Ureter (tissue), 1 donor: ENCODE measurements at places on chromosomes 6 and 20. TPM values are rescaled to one million over a fixed set of nuclear protein-coding genes. Genes with fewer than 3 reads are reported as not detected.

The BPIFB1 gene
- 0.65 TPM for total RNA-seq

- no peak for DNase-seq
These were observed 112.8 kb downstream of the ARHGAP18 start for GRCh38 chr6:129597023-129597713.

DNA sequence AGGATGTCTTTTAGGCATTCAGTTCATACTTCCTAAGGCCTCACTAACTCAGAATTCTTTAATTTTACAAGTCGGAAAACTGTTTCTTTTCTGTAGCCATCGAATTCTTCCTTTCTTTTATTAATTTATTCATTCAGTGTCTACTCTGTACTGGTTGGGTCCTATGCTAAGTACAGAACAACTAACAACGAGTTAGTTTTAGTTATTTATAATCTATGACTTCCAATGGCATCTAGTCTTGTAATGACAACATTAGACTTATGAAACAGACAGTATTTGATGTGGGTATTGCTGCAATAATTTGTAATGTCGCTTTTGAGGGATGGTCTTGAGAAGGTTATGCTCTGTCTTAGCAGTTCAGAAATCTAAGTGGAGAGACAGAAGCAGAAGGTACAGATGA is 55.3 kb upstream of the TINAG start:
- DNase-seq: no peak

- DNase-seq: no peak
These were observed at the start of gene CPXM1 for GRCh38 chr20:2800521-2801285. Gene CPXM1, minus strand, starts transcription at chr20:2800627. Its CDS starts 55 bp downstream, at chr20:2800572.

DNA sequence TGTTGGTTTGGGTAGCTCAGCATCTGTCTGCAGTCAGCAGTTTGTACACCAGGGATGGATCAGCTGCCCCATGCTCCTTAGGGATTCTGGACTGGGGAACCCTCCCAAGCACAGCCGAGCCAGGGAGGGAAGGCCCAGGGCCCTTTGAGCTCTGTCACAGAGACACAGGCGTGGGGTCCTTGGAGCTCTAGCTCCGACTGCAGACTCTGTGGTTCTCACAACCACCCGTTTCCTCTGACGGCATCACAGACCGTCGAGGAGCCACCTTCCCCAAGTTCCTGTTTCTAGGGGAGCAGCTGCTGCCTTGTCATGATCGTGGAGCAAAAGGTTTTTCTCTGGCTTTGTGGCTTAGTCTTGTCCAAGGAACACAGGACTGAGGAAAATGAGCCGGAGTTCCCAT is at the start of gene SLA2:
SLA2 (minus strand) TSS at position 199 of the 400 bp plus-strand sequence. CDS start 4,861 bp downstream, outside the sequence.
- DNase-seq: no peak

DNA sequence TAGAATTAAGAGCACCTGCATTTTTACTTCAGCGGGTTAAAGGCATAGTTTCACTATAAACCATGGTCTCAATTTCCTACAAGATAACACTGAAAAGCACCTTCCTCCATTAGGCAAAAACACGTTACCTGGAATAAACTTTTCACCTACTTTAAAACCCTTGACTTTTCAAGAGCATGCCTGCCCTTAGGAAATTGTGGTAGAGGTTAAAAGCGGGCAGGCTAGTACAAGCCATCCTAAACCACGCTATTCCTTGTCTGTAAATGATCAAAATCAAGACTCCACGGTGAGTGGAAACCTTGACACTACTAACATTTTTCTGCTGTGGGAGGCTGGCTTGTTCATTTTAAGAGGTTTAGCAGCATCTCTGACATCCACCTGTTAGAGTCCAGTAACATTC is 43.9 kb downstream of the NR2E1 start:
- DNase-seq: no peak

DNA sequence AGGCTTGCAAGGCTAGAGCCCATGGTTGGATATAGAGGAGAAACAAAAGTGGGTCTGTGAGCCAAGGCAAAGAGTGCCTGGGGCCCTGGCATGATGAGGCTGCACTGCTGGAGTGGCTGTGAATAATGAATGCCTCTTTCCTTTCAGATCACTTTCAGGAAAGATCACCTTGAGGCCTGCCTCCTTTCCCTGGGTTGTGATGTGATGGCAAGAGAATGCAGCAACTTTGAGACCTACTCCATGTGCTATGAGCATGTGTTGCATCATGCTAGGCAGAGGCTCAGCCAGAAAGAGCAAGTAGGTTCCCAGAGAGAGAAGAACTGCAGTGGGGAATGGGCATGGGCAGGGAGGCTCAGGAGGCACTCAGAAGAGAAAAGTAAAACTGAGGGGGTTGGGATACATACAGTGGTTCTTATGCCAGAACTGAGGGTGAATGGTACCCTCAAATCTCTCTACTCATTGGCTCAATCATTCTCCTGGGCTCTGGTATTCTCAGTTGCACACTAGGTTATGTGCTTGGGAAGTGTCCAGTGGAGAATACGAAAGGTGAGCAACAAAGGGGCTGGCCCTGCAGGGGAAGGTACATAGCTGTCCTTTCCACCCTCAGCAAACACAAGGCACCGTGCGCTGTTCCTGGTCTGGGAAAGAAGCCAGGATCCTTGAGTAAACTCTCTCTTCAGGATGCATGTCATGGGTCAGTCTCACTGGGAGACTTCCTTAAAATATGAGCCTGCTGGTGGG is 45.9 kb downstream of the CD164 start:
- DNase-seq: no peak

The PLCB1 gene
- 48.3 TPM for total RNA-seq

DNA sequence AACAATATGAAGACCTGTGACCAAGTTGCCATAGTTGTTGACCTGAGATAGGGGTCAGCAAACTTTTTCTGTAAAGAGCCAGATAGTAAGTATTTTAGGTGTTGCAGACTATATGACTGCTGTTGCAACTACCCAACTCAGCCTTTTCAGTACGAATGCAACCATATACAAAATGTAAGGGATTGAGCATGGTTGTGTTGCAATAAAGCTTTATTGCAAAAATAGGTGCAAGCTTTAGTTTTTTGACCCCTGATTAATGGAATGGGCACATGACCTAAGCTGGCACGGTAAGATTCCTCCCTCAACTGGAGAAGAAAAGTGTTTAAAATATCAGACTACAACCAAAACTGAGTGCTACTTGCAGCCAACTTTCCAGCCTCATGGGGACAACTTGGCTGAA is 17.3 kb upstream of the EPM2A start:
- no peak for DNase-seq

DNA sequence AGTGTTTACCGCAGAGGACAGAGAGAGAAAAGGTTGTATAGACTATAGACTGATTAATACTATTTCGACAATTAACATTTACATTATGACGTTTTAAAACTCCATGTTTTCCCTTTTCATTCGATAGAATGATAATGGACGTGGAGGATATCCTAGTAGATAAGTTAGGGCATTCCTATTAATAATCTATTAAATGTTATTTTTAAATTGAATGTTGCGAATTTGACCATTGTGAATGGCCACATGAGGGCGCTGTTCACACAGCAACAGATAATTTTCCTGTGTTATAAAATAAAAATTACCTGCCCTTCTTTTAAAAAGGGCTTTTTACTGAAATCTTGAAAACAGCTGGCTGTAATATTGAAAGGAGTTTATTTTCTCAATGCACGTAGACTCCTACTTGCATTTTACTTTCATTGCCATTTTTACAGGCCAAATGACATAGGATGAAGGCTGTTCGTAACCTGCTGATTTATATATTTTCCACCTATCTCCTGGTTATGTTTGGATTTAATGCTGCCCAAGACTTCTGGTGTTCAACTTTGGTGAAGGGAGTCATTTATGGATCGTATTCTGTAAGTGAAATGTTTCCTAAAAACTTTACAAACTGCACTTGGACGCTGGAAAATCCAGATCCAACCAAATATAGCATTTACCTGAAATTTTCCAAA is 3.3 kb downstream of the ADGRB3 start:
- no peak for DNase-seq

The CGAS gene
- 5.2 TPM for total RNA-seq

DNA sequence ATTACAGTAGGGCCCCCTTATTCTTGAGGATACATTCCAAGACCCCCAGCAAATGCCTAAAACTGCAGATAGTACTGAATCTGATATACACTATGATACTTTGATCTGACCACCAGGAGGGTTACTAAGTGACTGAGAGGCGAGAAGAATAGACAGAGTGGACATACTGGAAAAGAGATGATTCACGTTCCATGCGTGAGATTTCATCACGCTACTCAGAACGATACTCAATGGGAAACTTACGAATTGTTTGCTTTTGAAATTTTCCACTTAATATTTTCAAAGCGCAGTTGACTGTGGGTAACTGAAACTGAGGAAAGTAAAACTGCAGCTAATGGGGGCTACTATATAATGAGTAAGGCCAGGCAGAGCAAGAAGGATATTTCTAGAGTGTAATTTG is 60.8 kb downstream of the STX11 start:
- DNase-seq: no peak

GRCh38 chr6:122788663-122789181 is 336 bp upstream of the SMPDL3A start:
- DNase-seq: no peak

The BPI gene
- total RNA-seq: not detected

The MLN gene
- not detected for total RNA-seq

The EBF4 gene
- total RNA-seq: 30.3 TPM

The SMLR1 gene
- not detected for total RNA-seq

DNA sequence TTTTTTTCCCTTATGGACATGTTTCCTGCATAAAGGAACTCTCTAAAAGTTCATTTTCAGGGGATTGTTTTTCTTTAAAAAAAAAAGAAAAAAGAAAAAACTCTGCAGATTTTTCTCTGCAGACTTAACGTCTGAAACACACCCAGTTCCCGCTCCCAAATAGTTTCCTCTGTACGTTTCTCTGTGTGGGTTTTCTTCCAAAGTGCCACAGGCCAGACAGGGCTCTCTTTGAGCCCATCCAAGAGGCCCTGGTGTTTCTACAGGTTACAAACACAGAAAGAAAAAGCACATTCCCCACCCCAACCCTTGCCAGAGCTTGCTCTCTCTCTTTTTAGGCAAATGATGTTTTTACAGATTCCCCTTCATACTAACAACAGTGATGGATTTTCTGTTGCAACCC is 258.6 kb downstream of the FNDC1 start:
- no peak for DNase-seq

- no peak for DNase-seq
These were observed 843.5 kb downstream of the PHF3 start for GRCh38 chr6:64479134-64479533.

GRCh38 chr6:11810039-11810541 is 31.5 kb upstream of the ADTRP start:
- peak; percentile 85 for DNase-seq

- DNase-seq: no peak
These were observed 18.8 kb downstream of the SAMHD1 start for GRCh38 chr20:36932476-36933426.

The LTB gene
- 0.42 TPM for total RNA-seq

- no peak for DNase-seq
These were observed 89.0 kb downstream of the CD40 start for GRCh38 chr20:46206992-46207549.

- no peak for DNase-seq
These were observed 54.2 kb downstream of the SYNDIG1 start for GRCh38 chr20:24523661-24524060.

DNA sequence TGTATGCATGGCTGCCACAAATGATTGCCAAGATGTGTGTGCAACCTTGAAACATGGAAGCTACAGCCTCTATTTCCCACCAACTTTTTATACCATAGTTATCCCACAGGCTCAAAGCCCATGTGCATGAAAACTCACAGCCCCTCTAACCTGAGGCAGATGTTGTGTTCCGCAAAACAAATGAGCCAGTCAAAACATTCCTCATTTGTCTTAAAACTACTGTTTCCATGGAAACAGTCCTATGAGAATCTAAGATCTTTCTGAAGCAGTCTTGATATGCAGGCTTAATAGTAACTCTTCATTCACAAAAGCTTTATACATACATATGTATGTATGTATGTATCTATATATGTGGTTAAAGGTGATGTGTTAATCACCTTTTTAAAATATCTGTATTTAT is 31.2 kb upstream of the MANEA start:
- no peak for DNase-seq

DNA sequence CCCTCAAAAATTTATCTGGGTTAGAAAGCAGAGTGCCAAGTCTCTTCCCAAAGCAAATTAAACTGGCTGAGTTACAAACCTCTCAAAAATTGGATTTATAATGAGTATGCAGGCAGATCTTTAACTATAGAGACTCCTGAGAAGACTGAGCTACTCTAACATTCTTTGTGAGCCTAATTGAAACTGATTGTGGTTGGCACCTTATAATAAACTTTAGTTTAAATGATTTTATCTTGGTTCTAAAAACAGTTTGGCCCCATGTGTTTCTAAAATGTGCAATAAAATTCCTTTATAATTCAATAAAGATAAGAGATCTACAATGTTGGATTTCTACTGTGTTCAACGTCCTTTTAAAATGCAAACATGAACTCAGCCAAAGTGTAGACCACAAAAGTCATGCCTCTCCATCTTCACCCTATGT is 480.2 kb upstream of the RNF217 start:
- no peak for DNase-seq

DNA sequence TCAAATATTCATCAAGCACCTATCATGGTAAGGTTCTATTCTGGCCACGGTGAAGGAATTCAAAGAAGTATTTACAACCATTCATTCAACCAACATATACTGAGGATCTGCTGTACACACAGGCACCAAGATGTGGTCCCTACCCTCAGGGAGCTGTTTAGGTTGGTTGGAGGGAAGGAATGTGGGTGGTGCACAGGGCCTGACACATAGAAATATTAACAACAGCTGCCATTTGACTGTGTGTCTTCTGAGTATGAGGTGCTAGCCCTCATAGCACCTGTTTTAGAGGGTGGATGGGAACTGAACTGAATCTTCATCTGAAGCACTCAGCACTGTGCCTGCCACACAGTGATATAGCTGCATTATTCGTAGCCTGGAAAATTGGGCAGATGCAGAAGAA is 7.3 kb downstream of the SNPH start:
- DNase-seq: no peak

DNA sequence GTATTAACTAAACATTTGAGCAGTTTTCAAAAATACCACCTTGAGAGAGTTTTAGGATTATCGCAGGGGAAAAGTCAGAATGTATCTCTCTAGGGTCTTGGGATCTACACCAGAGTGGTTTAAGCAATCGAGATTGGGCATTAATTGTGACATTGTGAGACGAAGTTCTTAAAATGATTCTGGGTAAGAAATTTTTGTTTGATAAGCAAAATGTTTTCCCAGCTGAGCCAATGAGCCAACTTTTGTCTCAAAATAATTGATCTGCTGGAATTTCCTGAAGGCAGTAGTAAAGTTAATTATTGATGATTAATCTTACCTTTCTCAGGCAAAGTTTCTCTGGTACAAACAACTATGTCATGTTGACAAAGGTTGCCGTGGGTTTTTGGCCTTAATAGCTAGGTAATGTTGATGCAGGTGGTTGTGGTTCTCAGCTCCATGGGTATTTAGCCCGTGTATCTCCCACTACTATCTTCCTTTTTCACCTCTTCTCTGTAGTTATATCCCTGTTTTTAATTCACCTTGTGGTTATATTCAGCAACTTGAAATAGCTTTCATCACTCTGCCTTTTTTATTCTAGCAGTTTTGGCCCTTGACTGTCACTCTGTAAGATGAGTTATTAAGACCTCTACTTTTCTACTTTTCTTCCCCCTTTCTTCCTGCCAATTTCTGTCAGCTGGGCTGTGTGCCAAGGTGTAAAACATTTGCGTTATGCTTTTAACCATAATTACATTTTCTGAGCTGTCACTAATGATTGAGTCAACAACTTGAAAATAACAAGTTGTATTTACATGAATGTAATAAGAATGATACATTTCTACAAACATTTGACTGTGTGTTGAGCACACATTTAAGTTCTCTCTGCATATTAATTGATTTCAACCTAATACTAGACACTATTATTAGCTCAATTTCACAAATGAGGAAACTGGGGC is 368.3 kb upstream of the BTBD3 start:
- DNase-seq: no peak
